ENCODE measurements at places on chromosomes 4 and X.

DNA sequence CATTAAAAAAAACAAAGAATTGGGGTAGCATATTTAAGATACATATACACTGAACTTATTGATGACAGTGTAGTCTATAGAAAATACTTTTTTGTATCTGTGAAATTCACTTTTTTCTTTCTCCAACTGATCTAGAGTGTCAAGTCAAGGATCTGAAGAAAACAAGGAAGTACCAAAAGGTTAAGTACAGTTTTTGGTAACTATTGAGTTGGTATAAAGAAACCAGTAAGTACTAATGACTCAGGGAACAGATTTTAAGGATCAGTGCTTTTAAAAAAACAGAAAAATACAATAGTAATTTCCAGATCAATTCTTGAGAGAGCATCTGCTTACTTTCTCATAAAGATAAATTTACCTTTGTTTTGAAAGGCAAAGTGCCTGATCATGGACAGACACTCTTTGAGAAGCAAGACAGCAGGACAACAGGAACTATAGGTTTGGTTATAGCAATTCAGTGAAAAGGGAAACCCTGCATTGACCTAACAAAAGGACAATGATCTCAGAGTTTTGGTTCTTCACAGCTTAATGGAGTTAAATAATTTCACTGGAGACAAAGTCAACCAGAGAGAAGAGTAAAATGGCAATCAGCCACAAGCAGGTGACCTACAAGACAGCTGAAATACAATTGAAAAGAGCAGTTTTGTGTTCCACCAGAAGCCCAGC is 23.4 kb downstream of the TRMT10A start:
- H3K27ac ChIP-seq: no peak overlapping the region
- peaks cover 4% of the 10 kb centered on the region for H3K27me3 ChIP-seq
- no peaks in the 10 kb centered on the region for H3K36me3 ChIP-seq
- H3K4me3 ChIP-seq: no peak overlapping the region
- H3K4me1 ChIP-seq: no peaks in the 10 kb centered on the region
- DNase-seq: no peak

- H3K36me3 ChIP-seq: no peaks in the 10 kb centered on the region
- no peak overlapping the region for H3K4me3 ChIP-seq
- H3K27me3 ChIP-seq: no peaks in the 10 kb centered on the region
Measured at GRCh38 chrX:129093706-129094105, 429.6 kb downstream of the SMARCA1 start.

DNA sequence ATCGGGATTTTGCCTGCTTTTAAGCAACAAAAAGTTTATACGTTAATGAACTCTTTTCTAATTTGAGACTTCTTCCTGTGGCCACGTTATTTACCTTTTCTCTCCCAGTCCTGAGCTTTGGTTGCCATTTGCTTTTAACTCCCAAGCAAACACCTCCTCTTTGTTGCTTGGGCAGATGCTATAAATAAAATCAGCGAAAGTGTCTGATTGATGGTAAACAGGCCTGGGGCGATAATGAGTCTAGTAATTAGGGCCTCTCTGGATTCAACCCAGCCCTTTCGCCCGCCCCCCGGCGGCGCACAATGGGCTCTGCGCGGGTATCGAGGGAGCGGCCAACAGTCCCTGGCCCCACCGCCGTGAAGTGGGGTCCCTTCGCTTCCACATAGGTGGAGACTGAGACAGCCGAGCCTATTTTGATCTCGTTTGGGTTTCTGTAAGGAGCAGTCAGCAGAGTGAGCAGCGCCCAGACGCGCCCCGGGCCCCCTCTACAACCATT is 790 bp downstream of the CLGN start:
- no peak overlapping the region for H3K27ac ChIP-seq
- peaks cover 3% of the 10 kb centered on the region for H3K4me1 ChIP-seq
- peak; percentile 2 for DNase-seq
- peak overlapping the region; percentile 88 for H3K4me3 ChIP-seq
- H3K27me3 ChIP-seq: peaks cover 11% of the 10 kb centered on the region
- H3K36me3 ChIP-seq: no peaks in the 10 kb centered on the region

- H3K36me3 ChIP-seq: peaks cover 5% of the 10 kb centered on the region
- H3K27ac ChIP-seq: no peak overlapping the region
- no peak for DNase-seq
Measured at GRCh38 chr4:54745031-54745770, 87.4 kb downstream of the KIT start.

GRCh38 chr4:174314770-174315169 is 31.1 kb downstream of the CEP44 start:
- DNase-seq: no peak
- no peaks in the 10 kb centered on the region for H3K4me1 ChIP-seq
- H3K27me3 ChIP-seq: no peaks in the 10 kb centered on the region

- H3K27ac ChIP-seq: no peak overlapping the region
- H3K27me3 ChIP-seq: no peaks in the 10 kb centered on the region
- H3K36me3 ChIP-seq: peaks cover 38% of the 10 kb centered on the region
- no peak for DNase-seq
- H3K4me3 ChIP-seq: no peak overlapping the region
Measured at GRCh38 chrX:130669233-130669632, 233.8 kb downstream of the ENOX2 start.

- H3K4me1 ChIP-seq: peaks cover 6% of the 10 kb centered on the region
- no peak for DNase-seq
- no peak overlapping the region for H3K27ac ChIP-seq
- H3K27me3 ChIP-seq: peaks cover 9% of the 10 kb centered on the region
Measured at GRCh38 chrX:153297376-153297775, 24.2 kb downstream of the PNMA6F start.

DNA sequence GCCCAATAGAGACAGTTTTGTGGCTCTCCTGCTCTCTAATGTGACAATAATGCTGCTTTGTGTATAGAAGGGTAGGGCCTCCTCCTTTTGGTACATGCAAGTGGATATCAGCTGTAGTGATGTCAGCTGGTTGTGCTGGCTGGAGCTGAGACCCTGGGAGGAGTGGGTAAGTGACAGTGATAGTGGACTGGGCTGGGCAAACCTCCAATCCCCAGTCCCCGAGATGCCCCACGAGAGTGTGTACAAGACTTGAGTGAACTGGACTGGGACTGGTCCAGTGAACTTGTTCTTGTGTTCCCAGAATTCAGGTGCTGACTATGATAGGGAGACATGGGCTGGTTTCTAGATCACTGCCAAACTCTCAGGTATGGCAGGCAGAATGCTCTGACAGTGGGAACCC is 583.6 kb upstream of the PCDH10 start:
- H3K36me3 ChIP-seq: no peaks in the 10 kb centered on the region
- no peak for DNase-seq
- no peaks in the 10 kb centered on the region for H3K4me1 ChIP-seq
- H3K27me3 ChIP-seq: no peaks in the 10 kb centered on the region
- H3K4me3 ChIP-seq: no peak overlapping the region
- no peak overlapping the region for H3K27ac ChIP-seq

- DNase-seq: no peak
- no peaks in the 10 kb centered on the region for H3K36me3 ChIP-seq
- H3K4me3 ChIP-seq: no peak overlapping the region
- no peak overlapping the region for H3K27ac ChIP-seq
- no peaks in the 10 kb centered on the region for H3K27me3 ChIP-seq
Measured at GRCh38 chr4:104938624-104939023, 208.1 kb upstream of the TET2 start.

All from memory B cell (primary cell).